Stimulated activated naive CD8-positive, alpha-beta T cell treated with anti-CD3 and anti-CD28 coated beads, Interleukin-15, Interleukin-2, amounts not matched to agents 100 U/mL and 50 U/mL, for 24 hours (primary cell): ENCODE measurements at places on chromosomes 16 and 17.

GRCh38 chr17:8436169-8436843 is 622 bp downstream of the NDEL1 start:
- DNase-seq = peak; percentile 74

DNA sequence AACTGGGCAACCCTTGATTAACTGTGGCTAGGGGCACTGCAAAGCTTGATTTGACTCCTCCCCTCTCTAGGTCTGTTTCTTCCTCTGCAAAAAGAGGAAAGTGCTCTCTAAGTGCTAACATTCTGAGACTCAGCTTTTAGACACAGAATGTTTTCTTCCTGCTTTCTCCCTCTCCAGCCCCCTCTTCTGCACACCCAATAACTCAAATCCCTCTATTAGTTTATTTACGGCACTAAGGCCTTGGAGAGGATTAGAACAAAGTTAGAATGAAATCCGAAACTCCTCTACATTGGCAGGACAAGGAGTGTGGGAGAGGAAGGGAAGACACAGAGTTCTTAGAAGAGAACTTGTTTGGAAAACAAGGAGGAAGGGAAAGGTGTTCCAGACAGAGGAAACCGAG is 3.3 kb upstream of the SBK1 start:
- no peak for DNase-seq

DNA sequence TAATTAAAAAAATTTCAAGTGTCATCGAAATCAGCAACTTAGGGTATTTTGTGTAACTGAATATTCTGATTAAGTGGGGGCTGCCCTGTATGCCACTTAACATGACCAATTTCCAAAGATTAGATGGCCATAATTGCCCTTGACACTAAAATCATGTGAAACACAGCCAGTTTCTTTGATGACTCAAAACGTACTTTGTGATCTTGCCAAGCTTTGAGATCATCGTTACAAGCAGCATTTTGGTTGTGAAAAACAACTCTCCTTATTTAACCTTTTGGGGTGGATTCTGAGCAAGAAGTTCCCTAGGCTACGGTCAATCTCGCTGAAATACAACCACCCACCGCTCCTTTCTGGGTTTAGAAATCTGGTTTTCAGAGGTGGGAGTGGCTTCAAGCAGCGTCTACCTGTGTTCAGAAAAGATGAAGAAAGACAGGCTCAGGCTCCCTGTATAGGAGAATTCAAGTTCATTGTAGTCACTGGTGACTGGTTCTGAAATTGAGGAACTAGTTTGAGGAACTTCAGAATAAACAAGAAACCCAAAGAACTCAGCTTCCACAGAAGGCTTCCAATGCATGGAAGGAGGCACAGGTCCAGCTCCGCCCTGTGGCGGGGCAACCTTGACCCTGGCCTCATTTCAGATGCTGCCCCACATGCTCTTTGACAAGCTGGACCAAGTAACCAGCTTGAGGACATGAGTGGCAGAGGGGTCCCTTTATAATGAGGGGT is 9.4 kb downstream of the MAP3K14 start:
- DNase-seq = peak; percentile 57

- DNase-seq = no peak
These were observed 2.4 kb downstream of the EVI2A start for GRCh38 chr17:31318851-31319661.

- no peak for DNase-seq
These were observed 111.4 kb downstream of the PRKCA start for GRCh38 chr17:66413559-66414520.

GRCh38 chr17:31902693-31903092 is 1.2 kb upstream of the UTP6 start:
- no peak for DNase-seq

DNA sequence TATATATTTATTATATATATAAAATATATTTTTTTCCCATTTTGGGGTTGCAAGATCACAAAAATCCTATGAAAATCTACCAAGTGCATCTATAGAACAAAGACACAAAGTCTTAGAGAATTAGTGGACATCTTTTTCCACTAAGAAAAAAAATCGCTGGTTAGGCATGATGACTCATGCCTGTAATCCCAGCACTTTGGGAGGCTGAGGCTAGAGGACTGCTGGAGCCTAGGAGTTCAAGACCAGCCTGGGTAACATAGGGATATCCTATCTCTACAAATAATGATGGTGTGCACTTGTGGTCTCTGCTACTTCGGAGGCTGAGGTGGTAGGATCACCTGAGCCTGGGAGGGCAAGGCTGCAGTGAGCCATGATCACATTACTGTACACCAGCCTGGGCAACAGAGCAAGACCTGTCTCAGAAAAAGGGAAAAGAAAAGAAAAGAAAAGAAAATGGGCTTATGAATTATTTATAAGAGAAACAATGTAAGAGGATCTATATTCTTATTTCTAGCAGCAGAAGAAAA is 185.1 kb upstream of the PSMD7 start:
- no peak for DNase-seq

- DNase-seq = no peak
These were observed 18.0 kb downstream of the TLE7 start for GRCh38 chr16:71423865-71424264.

- no peak for DNase-seq
These were observed 27.1 kb downstream of the ARSG start for GRCh38 chr17:68318103-68318991.

GRCh38 chr16:11563493-11564040 is 23.2 kb downstream of the LITAF start:
- DNase-seq = no peak

GRCh38 chr16:87107201-87107600 is 210.0 kb downstream of the C16orf95 start:
- no peak for DNase-seq

GRCh38 chr17:55731586-55732250 is 9.1 kb upstream of the TMEM100 start:
- peak; percentile 13 for DNase-seq

- peak; percentile 51 for DNase-seq
These were observed 20.4 kb downstream of the OTOA start for GRCh38 chr16:21684199-21684598.

GRCh38 chr17:69046121-69046807 is 14.5 kb downstream of the ABCA9 start:
- no peak for DNase-seq

- DNase-seq = no peak
These were observed 26.9 kb upstream of the ZNF750 start for GRCh38 chr17:82866590-82867191.

- no peak for DNase-seq
These were observed 215.8 kb downstream of the RBFOX3 start for GRCh38 chr17:79395066-79395465.

GRCh38 chr17:50198026-50198669 is 3.3 kb downstream of the COL1A1 start:
- DNase-seq = peak; percentile 75

DNA sequence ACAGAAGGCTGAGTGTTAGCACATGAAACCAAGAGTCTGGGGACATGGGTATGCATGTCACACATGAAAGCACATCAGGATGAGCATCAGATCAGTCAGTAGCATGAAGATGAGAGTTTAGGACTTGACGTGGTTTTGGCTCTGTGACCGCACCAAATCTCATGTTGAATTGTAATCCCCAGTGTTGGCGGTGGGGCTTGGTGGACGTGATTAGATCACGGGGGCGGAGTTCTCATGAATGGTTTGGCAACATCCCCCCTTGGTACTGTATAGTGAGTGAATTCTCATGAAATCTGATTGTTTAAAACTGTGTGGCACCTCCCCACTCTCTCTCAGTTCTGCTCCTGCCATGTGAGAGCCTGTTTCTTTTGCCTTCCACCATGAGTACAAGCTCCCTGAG is 46.4 kb downstream of the CNGB1 start:
- no peak for DNase-seq

DNA sequence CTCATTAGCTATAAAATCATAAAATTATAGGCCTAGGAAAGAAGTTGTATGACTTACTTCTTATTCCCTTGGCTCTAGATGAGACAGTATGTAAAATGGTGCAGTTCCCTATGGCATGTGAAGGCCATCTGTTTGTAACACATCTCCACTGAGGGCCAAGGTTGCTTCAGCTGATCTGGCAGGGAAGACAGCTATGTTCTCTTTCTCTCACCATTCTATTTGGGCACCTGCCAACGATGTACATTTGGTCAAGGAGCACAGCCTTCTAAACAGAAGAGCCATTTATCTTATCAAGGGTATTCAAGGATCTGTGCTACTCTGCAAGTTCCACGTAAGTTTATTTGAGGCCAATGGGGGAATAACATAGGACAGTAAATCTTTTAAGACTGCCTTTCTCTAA is 129.8 kb upstream of the TOM1L1 start:
- DNase-seq = no peak

- DNase-seq = no peak
These were observed 1.2 kb upstream of the SRCIN1 start for GRCh38 chr17:38606646-38607611.

DNA sequence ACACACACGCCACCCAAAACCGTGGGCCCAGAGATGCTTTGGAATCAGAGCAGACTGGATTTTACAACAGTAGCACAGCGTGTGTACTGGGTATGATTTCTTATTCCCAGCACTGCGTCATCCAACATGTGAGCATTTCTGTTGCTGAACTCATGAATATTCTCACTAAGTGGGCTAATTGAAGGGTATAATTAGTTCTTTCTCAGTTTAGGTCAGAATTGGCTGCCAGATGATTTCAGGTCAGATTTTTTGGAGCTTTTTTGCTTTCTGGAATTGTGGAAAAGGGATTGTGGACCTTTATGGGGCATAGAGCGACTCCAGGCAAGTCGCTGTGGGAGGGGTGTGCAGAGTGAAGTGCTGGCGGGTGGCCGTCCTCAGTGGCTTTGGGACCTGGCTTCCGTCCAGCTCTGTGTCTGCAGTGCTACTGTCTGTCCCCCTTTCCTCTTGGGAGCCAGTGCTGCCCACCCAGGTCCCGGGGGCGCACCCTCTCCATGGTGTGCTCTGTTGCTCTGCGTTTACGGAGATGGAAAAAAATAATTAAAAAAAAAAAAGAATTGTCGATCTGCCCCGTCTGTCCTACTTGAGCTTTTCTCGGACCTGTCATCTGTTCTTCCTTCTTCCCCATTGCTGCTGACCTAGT is 25.0 kb downstream of the FOXK2 start:
- DNase-seq = no peak

GRCh38 chr17:73603971-73604370 is 40.3 kb downstream of the SDK2 start:
- no peak for DNase-seq

DNA sequence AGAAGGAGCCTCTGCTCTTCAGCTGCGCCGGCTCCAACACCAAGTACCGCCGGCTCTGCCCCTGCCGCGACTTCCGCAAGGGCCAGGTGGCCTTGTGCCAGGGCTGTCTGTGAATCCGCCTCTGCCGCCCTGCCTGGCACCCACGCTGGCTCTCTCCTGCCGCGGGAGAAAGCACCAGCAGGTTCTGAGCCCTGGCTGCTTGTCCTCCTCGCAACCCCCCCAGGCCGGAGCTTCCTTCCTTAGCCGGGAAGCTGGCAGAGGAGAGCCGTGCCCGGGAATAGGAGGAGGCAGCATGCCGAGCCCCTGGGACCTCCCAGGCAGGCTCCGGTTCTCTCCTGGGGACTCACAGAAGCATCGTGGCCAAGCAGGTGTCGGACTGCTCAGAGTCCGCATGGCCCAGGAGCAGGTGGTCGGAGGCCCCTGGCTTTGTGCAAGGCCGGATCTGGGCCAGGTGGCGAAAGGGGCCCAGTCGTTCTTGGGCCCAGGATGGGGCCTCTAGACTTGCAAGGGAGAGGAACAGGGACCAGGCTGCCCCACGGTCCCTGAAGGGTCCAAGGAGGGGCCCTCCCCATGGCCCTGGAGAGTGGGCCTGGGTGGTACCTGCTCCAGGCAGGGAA is 80.6 kb downstream of the MGAT5B start:
- DNase-seq = no peak

GRCh38 chr16:72934636-72935403 is 113.1 kb downstream of the ZFHX3 start:
- no peak for DNase-seq

DNA sequence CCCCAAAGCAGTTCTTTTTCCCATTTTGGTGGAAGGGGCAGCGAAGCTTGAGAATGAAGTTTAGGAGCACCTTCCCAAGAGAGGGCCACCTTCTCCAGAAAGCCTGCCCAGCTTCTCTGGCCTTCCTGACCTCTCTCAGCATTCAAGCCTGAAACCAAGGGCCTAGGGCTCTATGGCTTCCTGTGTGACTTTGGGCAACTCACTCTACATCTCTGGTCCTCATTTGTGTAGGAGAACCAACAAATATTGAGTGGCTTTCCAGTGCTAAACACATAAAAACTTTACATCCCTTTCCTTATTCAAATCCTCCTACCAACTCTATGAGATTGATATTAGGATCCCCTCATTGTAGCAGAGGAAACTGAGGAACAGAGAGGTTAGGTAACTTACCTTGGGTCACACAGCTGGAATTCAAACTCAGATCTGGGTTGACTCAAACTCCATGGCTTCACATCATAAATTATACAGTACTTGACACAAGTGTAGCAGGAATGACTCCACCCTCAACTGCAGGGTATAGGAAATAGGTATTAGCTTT is 32.0 kb upstream of the MYO18A start:
- DNase-seq = no peak

DNA sequence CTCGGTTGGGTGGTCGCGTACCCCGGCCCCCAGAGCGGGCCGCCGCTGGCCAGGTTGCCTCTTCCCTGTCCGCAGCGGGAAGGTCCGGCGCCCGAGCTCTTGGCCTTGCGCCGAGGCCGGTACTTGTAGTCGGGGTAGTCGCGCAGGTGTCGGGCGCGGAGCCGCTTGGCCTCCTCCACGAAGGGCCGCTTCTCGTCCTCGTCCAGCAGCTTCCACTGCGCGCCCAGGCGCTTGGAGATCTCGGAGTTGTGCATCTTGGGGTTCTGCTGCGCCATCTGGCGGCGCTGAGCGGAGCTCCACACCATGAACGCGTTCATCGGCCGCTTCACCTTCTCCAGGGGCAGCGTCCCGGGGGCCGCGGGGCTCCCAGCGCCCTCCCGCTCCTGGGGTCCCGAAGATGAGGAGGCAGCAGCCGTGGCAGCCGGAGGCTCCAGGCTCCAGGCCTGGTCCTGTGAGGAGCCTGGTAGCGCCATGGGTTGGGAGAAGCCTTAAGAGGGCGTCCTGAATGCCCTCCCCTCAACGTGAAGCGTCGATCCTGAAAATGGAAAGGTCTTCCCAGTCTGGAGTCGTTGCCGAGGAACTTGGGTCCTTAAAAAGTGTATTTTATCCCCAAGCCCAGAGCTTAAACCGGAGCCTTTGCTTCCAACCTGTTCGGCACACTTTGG is 558 bp downstream of the SOX15 start:
- DNase-seq = peak; percentile 73

GRCh38 chr16:19344224-19344801 is 58.8 kb downstream of the CLEC19A start:
- DNase-seq = no peak

GRCh38 chr16:51034481-51035109 is 116.5 kb downstream of the SALL1 start:
- DNase-seq = no peak

- DNase-seq = no peak
These were observed 19.3 kb upstream of the SLFN13 start for GRCh38 chr17:35467824-35468223.

DNA sequence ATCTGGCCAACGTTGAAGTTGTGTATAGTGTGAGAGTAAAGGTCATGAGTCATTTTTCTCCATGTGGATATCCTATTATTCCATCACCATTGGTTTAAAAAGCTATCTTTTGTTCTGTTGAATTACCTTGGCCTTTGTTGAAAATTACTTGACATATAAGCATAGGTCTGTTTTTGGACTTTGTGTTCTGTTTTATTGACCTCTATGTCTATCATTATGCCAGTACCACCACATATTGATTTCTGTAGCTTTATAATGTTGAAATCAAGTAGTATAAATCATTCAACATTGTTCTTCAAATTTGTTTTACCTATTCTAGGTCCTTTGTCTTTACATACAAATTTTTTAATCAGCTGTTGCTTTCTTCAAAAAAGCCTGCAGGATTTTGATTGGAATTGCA is 58.5 kb downstream of the NLK start:
- no peak for DNase-seq
